B cell (primary cell): ENCODE measurements at places on chromosomes 12 and 14. TPM values are rescaled to one million over a fixed set of nuclear protein-coding genes. Genes with fewer than 3 reads are reported as not detected.

The ARHGEF40 gene
- 1.7 and 2.3 TPM in 2 replicates for total RNA-seq

DNA sequence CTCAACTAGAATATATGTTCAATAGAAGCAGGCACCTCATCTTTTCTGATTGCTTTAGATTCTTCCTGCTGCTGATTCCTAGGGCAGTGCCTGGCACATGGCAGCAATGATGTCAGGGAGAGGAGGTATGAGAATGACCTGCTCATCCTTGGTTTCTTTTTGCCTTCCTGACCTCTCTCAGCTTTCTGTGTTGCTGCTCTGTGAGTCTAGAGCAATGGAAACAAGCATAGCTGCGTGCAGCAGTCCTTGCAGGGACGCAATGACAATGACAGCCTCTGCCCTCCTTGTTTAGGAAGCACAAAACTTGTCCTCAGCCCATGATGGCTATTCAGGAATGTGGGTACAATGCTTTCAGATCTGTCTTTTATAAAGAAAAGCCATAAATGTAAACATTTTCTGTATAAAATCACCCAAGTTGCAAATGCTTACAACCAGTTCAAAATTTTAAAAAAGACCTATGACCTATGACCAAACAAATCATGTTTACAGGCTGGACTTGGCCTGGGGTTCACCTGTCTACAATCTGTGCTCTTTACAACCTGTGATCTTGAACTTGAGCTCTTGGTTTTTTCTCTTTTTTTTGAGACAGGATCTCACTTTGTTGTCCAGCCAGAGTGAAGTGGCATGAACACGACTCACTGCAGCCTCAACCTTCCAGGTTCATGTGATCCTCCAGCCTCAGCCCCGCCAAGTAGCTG is 549.4 kb upstream of the ATP2B1 start:
- no peaks in the 10 kb centered on the region for H3K36me3 ChIP-seq
- peaks cover 15% of the 10 kb centered on the region for H3K4me1 ChIP-seq
- H3K27ac ChIP-seq: no peak overlapping the region
- no peak overlapping the region for H3K4me3 ChIP-seq
- H3K27me3 ChIP-seq: no peaks in the 10 kb centered on the region

GRCh38 chr14:89175881-89176799 is 240.9 kb downstream of the FOXN3 start:
- no peak overlapping the region for H3K27ac ChIP-seq
- no peaks in the 10 kb centered on the region for H3K27me3 ChIP-seq
- no peak overlapping the region for H3K4me3 ChIP-seq
- DNase-seq: no peak

GRCh38 chr14:101331141-101331525 is 230.2 kb upstream of the DIO3 start:
- no peaks in the 10 kb centered on the region for H3K36me3 ChIP-seq
- no peaks in the 10 kb centered on the region for H3K27me3 ChIP-seq
- no peak overlapping the region for H3K4me3 ChIP-seq
- no peak overlapping the region for H3K27ac ChIP-seq
- H3K4me1 ChIP-seq: no peaks in the 10 kb centered on the region

The RNF212B gene
- total RNA-seq: not detected in 2 replicates

DNA sequence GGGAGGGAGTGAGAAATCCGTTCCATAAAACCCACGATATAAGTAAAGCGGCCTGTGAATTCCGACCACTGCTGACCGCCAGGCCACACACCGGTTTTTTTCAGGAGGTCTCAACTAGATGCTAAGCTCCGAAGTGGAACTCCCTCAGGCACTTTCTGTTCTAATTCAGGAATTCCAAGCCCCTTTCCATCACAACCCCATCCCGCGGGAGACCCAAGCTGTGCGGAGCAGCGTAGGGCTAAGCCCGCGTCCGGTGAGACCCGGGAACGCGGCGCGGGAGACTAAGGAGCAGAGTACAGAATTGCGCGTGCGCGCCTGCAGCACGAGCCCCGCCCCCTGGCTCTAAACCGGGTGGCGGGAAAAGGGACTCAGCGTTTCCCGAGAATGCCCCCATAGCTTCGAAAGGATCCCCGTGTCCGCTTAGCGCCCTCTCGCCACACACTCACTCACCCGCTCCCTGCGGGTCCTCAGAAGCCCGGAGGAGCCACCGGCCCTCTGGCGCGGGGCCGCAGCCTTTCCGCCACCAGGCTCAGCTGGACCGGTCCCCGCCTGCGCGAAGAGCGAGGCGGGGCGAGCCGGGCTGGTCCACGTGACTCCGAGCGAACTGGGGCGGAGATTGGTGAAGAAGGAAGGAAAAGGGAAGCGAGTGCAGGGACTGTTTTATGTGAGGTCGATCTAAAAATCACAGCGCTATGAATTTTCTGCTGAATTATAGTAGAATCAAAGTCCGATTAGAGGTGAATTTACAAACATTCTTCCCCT is at the start of gene TIMELESS:
TIMELESS (minus strand) TSS at position 567 of the 762 bp plus-strand sequence. CDS start 15,256 bp downstream, outside the sequence.
- peak within 1 kb of the TSS; percentile 85 for H3K27ac ChIP-seq
- peak; percentile 95 for DNase-seq
- H3K27me3 ChIP-seq: no peaks in the 10 kb centered on the region
- no peaks in the 10 kb centered on the region for H3K36me3 ChIP-seq

GRCh38 chr12:123151457-123152454 is 866 bp upstream of the PITPNM2 start:
- peaks cover 10% of the 10 kb centered on the region for H3K4me1 ChIP-seq
- no peak overlapping the region for H3K27ac ChIP-seq
- H3K36me3 ChIP-seq: no peaks in the 10 kb centered on the region
- H3K27me3 ChIP-seq: no peaks in the 10 kb centered on the region
